RWPE2 (cell line): ENCODE measurements at places on chromosomes 2 and 18.

DNA sequence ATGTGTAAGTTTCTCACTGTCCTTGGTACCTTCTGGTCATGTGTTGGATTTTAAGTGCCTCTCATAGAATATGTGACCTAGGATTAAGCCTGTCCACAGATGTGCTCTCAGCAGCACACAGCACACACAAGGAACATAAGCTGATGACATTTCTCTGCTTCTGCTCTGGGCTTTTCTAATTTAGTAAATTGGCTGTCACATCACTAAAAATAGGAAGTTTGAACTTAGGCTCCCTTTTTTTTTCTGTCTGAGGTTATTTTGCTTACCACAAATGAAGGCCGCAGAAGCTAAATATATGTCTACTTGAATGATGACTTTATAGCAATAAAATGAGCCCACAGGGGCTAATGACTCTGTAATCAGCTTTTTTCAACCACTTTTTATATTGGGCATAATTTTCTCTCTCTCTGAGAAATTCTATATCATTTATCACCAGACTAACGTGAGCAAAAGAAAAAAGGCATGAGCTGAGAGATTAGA is 150.2 kb upstream of the KLHL14 start:
- no peak for DNase-seq

DNA sequence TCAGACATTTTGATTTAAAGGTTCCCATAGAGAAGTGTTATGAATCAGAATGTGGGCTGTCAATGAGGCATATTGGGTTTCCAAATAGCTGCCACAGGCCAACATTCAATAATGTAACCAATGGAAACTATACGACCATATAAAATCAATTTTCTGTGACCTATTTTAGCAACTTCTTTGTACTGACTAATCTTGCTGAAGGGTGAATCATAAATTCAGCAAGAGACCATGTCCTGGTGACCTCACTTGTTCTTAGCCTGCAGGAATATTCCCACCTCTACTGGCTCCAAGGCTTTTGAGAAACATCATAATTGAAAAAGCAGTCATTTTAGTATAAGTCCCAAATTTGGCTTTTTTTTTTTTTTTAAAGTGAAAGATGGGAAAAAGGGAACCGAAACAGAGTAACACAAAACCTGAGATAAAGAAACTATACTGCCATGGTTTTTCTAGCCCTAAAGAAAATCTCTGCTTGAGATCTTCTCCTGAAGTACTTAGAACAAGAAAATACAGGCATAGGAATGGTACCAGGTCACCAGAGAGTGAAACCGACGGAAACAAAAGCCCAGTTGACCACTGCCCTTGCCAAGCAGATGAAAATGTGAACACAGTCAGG is 32.1 kb downstream of the PLEKHM3 start:
- DNase-seq, result no peak

DNA sequence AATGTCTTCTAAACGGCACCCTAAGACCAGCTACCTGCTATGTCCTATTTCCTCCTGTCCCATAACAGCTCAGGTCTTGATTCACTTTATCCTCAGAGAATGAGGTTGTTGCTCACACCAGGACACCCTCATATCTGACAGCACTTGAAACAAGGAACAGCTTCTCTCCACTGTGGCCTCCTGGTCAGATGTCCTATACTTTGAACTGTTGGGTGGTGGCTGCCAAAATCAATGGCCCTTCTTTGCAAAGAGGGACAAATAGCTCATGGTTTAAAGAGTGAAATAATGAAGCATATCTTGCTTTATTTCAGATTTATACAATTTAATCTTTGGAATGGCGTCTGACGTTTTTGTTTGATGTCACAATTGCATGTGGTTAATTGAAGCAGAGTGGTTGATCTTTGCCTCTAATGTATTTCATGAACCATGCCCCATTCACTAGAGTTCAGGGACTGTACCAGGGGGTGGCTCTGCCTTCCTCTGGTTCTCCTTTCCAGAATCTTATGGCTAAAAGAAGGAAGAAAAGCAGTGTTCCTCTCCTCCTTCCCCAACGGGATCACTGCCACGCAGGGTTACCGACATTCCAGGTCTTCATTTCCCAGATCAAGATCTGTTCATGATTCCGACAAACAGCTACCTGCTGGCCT is 24.1 kb upstream of the ZCCHC2 start:
- DNase-seq, result no peak

- DNase-seq, result no peak
Observed at GRCh38 chr2:13006426-13006825, 289.7 kb downstream of the TRIB2 start.

GRCh38 chr2:20334605-20335203 is 15.9 kb downstream of the PUM2 start:
- DNase-seq, result no peak

- no peak for DNase-seq
Observed at GRCh38 chr2:74947703-74948102, 10.7 kb upstream of the POLE4 start.

- DNase-seq, result no peak
Observed at GRCh38 chr2:120747706-120748105, 12.0 kb downstream of the GLI2 start.

- DNase-seq, result no peak
Observed at GRCh38 chr2:126996378-126996699, 97.6 kb downstream of the TEX51 start.

DNA sequence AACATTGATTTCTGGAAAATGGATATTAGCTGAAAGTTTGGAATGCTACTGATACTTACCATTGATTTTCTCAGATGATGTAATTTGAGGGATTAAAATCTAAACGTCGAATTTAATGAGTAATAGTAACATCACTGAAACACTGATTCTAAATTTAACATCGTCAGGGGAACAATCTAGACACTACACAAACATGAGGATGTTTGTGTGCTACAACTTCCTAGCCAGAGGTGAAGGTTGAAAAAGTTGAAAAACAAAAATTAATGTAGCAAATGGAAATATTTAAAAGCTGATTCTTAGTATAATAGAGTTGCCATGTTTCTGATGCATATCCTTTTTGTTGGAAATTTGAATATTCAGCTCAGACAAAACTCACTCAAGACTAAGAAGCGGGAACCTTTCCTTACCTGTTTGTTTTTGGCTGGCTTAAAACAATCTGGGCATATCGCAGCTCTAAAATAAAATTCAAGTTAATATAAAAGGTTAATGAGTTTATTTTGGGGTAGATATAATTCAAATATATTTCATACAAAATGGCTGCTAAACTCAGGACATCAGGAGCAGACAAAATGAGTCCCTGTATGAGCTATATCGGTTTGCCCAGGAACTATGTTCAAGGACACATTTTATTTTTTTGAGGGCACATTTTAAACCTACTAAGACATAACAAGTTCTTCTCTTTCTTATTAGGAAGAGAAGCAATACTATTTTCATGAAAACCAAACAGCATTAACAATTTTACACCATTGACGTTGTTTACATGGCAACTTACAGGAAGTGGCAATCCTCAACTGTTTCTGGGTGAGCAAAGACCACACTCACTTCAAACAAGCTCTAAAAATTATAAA is 52.6 kb upstream of the PEX13 start:
- no peak for DNase-seq

DNA sequence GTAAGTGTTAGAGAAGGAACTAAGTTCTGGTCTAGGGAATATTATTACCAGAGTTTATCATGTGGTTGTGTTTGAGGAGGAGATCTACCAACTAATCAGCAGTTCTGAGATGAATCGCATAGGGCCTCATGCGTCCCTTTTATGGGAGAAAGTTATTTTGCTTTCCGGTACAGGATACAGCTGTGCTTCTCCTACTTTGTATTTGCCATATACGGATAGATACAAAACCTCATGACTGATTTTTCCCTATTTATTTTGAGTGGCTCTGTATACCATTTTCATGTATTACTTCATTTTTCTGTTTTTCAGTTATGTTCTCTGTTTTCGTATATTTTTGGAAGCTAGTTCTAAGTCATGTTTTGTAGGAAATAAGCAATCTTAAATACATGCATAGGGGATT is 66.8 kb downstream of the ACSL3 start:
- DNase-seq, result no peak
